CD4-positive, alpha-beta T cell (primary cell): ENCODE measurements at places on chromosomes 2 and 18.

- DNase-seq: no peak
These were observed 123.1 kb downstream of the EIPR1 start for GRCh38 chr2:3254442-3254941.

GRCh38 chr2:172137109-172137508 lies 34.4 kb upstream of the DLX2 start:
- no peak for DNase-seq

GRCh38 chr2:133012847-133013734 lies 343.1 kb upstream of the LYPD1 start:
- no peak for DNase-seq

DNA sequence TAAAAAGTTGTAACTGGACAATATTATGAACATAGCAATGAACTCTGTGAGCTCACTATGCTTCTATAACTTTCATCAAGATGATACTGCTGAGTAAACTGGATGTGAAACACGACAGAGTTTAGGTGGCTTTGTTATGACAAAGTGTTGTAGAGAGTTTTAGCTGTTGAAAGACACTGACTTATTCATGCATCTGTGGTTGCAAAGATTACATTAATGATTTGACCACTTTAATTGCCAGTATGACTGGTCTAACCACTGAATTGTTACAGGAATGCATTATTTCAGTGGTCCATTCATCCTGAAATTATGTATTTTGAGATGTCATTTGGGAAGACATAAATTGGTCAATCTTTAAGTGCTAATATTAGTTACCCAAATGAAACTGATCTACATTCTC lies 117.9 kb downstream of the SPHKAP start:
- DNase-seq: no peak

- no peak for DNase-seq
These were observed 77.1 kb downstream of the SFXN5 start for GRCh38 chr2:72994282-72994990.

DNA sequence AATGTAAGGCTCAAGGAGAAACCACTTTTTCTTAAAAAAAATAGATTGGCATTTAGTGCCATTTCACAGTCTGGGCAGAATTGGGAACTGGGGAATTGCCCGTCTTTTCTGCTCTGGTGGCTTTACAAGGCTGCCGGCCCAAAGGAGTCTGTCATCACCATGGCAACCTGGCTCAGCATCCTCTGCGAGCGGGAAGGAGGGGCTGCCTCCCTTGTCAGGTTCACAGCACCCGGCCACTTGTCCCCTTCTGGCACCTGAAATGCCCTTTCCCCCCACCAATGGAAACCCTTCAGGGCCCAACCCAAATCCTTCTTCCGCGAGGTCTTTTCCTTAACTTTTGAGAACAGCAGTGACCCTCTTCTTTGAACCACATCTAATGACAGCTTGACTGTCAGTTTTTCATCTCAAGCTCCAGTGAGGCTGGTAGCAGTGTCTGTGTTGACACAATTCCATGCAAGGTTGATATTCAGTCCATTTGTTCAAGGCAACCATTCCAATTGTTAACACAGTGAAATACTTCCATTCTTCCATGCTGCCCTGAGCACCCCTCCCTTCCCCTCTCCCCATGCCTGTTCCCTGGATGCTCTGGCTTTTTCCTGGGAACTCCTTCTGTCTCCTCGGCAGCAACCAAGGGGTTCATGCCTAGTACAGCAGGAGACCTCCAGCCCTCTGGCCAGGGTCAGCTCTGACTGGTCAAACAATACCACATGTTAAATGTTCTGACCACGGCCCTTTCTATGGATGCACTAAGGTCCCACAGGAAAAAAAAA lies 79.6 kb downstream of the DNER start:
- DNase-seq: no peak

GRCh38 chr2:18268400-18268799 lies 292.1 kb downstream of the RDH14 start:
- no peak for DNase-seq

GRCh38 chr2:238240757-238241711 lies 1.2 kb upstream of the HES6 start:
- no peak for DNase-seq

DNA sequence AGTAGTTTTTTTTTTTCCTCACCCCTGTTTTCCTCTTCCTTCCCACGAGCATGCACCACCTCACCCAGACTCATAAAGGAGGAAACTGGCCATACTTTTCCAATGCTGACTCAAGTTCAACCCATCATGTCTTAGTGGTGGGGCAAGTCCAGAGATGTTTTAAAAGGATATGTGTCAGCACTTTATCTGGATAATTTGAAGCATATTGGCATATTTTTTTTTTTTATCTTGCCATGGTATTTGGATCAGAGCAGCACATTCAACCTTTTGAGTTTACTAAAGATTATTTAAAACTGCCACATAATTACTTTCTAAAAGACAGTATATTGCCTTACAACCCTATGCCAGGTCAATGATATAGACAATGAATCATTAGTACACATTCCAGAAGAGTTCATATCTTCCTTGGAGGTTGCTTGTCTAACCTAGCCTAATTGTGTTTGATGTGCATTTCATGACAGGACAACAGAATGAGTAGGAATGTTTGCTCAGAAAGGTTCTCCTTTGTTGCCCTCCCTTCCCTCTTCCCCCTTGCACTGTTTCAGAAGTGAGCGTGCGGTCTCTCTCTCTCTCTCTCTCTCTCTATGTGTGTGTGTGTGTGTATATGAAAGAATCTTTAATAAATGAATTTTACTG lies 950.7 kb upstream of the FAM98A start:
- DNase-seq: no peak

GRCh38 chr18:58322464-58322863 lies 278.4 kb downstream of the NEDD4L start:
- DNase-seq: no peak

DNA sequence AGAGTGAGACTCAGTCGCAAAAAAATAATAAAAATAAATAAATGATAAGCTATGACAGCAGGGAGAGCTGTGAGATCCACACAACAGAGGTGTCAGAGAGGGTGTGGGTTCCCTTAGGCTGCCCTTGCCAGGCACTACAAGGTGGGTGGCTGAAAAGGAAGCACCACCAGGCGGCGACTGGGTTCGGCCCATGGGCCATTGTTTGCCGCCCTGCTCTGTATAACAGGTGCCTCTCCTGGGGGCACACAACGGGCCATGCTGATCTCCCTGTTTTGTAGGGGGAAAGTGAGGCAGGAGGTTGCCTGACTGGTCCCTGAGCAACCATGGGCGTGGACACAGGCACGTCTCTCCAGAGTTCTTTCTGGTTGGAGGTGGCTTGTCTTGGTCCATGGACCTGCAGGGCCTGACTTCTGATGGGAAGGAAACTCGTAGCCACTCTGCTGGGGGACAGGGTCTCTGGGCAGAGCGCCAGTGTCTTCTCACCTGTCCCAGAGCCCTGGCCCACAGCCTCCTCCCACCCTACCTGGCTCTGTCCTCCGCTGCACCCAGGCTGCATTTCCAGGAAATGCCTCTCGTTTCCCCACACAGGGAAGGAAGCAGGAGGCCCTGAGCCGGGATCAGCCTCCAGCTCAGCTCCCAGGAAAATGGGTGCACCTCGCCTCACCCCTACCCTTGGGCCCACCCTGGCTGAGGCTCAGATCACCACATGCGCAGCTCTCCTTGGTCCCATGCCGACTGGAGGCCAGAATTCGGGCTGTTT lies 109.6 kb upstream of the ODC1 start:
- no peak for DNase-seq

DNA sequence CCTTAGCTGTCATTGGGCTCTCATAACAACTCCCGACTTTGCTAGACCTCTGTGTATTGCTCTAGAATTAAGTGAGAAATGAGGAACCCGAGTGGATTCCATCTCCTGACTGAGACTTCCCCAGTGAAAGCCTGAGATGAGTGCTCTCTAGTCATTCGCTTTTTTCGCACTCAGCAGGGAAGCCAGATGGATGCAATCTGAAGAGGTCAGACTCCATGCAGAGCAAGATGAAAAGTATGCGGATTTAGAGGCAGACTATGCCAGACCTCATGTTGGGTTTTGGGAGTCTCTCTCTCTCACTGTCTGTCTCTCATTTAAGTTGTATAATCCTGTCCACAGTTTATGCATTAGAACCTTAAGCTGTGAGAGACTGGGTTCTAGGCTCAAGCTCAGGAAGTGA lies 88.6 kb downstream of the SLC5A7 start:
- no peak for DNase-seq

DNA sequence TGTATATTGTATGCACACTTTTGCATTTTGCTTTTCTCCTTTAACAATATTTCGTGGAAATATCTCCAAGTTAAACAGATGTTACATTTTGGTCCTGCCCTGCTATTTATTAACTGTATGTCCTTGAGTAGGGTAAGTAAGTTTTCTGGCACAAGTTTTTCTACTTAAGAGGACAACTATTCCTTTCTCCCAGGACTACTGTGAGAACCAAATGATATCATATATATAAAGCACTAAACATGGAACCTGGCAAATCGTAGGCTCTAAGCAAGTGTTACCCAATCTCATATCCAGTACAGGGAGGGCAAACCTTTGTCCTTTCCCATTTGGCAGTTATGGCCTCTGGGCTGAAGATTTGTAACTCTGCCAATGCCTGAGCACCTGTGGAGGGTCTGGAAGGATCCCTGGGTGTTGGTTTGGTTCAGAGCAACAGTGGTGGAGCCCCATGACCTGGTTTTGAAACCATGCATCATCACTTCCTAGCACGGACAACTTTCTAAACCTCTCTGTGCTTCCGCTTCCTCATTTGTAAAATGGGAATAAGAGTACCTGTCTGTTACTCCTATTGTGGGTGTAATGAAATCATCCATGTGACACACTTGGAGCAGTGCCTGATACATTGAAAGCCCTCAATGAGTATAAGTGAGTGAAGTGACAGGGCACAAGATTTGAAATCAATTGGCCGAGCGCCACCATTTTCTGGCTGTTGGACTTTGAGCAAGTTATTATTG lies 28.3 kb upstream of the ICOS start:
- no peak for DNase-seq

DNA sequence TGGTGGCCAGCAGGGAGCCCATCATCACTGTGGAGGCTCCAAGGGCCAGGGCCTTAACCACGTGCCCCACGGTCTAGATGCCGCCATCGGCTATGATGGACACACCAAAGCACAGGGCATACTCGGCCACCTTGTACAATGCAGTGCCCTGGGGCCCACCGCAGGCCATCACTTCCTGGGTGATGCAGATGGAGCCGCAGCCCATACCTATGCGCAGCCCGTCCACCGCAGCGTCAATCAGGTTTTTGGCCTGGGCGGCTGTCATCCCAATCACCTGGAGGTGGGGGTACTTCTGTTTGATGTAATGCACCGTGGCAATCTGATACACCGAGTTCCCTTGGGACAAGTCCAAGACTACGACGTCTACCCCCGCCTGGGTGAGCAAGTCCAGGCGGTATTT lies 153.3 kb upstream of the ZSWIM2 start:
- no peak for DNase-seq

- no peak for DNase-seq
These were observed 190.8 kb upstream of the NDUFV2 start for GRCh38 chr18:8911408-8912340.

- no peak for DNase-seq
These were observed 725.0 kb upstream of the SOX11 start for GRCh38 chr2:4967206-4967605.

GRCh38 chr2:198028955-198029354 lies 224.6 kb downstream of the PLCL1 start:
- no peak for DNase-seq

DNA sequence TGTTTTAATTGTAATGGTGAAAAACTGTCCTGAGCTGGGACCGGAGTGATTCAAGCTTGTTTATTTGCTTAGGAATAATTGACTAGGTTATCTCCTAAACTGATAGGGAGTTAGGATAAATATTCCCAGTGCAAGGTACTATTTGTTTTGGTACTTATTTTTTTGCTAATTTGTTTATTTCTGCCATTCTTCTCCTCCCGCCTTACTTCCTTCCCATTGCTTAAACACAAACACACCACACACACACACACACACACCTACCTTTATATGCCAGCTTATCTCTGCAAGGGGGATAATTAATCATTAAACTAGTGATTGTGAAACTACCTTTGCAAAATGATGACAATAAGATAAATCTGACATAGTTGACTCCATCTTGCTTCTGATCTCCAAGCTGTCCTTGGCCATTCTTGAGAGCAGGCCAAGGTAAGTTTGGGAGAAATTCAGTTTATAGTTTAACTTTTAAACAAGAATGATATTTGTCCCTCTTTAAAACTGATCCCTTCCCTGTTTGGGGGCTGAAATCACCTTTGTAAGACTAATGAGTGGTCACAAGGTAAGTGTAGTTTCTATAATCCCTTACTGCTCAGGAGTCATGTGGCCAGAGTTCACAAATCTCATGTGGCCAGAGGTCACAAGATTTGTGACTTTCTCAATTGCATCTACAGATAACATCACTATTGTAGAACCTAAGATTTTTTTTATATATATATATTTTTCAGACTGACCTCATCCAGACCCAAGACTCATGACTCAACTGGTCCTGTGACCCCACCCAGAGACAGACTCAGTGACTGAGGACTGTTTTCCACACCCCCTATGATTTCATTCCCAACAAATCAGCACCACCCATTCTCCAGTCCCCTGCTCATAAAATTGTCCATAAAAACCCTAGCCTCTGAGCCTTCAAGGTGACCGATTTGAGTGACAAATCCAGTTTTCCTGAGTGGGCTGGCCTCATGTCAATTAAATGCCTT lies 83.1 kb upstream of the LRRTM4 start:
- DNase-seq: no peak

- DNase-seq: no peak
These were observed 1802.7 kb downstream of the SUCLG1 start for GRCh38 chr2:82656420-82656819.

- DNase-seq: no peak
These were observed 273.9 kb upstream of the EPAS1 start for GRCh38 chr2:46023165-46023854.

GRCh38 chr2:160394153-160394552 lies 99.5 kb downstream of the RBMS1 start:
- DNase-seq: no peak

DNA sequence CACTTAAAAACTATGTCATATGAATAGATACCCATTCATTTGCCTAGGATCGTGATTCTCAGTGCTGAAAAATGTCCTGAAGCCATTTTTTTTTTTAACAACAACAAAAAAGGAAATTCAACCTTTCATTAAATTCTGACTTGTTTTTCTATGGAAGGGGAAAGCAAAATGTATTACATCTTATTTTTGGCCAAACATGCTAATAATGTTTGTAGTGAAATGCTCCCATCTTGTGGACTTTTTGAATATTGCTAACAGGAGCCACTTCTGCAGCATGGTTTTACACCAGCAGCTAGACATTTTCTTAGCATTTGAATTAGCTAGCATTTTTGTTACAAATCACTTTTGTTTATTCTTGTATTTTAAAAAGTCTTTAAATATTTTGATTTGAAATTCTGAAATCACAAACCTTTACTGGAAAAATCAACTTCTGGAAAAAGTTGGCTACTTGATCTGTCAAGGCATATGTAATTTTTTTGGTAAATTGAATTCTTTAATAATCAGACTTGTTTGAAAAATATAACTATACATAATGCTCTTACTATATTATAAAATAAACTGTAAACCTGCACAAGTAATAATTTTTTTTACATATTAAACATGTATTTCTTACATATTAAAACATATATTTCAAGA lies 75.8 kb downstream of the KIDINS220 start:
- no peak for DNase-seq

GRCh38 chr2:54977149-54977548 lies 73.1 kb downstream of the RTN4 start:
- no peak for DNase-seq
